ENCODE measurements at places on chromosomes 4 and X.

DNA sequence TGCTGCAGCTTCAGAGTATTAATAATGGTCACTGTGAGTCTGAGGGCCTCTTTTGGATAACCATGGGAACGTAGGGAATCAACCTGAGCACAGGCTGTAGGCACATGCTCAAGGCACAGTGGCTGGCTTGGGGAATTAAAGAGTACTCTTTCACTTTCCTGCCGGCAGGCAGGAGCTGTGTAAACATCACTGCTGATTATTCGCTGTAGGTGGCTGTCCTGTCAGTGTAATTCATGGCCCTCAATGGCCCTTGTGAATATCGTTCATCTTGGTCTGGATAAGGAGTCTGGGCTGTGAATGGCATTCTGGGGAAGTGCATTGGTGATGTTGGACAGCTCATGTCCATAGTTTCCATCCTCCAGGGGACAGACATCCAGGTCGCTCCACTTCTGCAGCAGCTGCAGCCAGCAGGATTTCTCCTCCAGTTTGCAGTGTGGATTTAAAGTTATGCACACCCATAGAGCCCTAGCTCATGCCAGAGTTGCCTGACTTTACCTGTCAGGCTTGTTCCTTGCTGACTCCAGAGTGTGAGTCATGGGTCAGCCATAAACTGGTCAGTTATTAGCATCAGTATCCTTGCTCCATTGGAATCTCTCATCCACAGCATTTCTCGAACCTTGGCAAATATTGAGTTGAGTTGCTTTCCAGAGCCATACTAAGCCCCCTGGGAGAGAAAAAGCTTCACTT lies 43.0 kb downstream of the C4orf33 start:
- no peak for DNase-seq

DNA sequence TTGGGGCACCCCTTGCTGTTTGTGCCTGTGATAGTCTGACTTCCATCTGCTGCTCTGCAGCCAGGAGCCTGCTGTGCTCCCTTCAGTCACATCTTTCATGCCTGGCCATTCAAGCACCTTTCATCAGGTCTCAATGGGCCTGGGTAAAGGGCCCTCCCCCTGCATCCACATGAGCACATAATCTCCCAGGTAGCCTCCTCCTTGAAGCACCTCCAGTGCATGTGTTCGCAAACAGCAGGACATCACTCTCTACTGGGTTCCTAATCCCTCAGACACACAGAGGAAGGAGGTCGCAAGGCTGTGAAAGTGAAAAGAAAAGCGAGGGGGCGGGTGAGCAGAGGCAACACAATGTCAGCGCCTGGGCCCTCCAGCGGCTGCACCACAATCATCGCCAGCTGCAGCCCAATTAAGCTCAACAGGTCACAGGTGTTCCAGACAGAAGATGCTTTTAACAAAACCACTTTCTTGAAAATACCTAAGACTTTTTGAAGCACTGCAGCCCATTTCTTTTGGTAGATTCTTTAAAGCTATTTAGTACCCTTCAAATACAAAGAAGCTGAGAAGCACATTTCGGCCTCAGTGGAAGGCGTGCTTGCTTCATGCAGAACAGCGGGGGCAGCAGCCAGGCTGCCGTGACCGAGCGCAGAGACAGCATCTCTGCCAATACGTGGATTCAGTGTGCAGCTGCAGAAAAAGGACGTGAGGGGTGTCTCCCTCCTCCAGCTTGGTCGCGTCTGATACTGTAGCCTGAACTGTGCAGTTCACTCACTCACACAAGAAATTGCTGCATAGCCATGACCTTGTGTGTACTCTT lies 92.2 kb upstream of the SPRY1 start:
- no peak for DNase-seq

DNA sequence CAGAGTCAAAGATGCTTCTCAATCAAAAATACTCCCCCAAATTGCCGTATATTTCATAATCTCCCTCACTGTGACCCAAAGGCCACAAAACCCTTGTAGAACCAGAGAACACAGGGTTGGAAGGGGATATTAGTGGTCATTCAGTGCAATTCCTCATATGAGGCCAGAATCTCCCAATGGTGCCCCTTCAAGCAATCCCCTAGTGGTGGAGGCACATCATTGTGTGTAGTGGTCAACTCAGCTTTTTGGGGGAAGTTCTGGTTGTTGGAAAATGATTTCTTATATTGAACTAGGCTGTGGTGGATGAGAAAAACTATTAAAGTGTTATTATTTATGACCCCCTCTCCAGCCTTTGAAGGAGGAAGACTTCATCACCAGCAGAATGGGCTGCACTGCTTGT lies 17.6 kb upstream of the BOD1L1 start:
- DNase-seq: no peak

GRCh38 chr4:158810487-158811215 lies 41.8 kb downstream of the FNIP2 start:
- DNase-seq: no peak

- DNase-seq: no peak
Measured at GRCh38 chr4:137427411-137427810, 104.9 kb downstream of the PCDH18 start.

All from NCI-H446 (cell line).